ENCODE measurements at places on chromosomes 1 and 21.
A peak's percentile ranks its signal among the peaks of the same experiment; 100 is the strongest.

GRCh38 chr21:34968414-34969333 is 80.4 kb downstream of the RUNX1 start:
- no peak for DNase-seq

DNA sequence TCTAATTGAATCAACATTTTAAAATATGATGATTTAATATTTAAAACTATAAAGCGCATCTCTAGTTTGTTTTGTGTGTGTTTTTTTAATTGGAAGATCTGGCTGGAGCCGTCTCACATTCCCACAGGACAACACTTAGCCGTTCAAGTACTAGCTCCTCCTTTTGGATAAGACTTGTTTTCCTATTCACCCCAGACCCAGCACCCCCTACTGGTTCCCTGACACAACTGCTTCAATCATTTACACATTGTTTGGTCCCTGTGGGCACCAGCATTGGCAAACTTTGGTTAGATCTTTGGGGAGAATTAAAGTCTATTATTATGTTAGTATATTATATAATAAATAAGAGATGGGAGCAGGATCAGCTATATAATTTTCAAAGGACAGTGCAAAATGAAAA is 34.5 kb downstream of the TYW3 start:
- peak; percentile 33 for DNase-seq

GRCh38 chr1:246106342-246106763 is 400.7 kb downstream of the SMYD3 start:
- no peak for DNase-seq

- DNase-seq = peak; percentile 55
Measured at GRCh38 chr1:8031176-8031785, 5.2 kb upstream of the ERRFI1 start.

DNA sequence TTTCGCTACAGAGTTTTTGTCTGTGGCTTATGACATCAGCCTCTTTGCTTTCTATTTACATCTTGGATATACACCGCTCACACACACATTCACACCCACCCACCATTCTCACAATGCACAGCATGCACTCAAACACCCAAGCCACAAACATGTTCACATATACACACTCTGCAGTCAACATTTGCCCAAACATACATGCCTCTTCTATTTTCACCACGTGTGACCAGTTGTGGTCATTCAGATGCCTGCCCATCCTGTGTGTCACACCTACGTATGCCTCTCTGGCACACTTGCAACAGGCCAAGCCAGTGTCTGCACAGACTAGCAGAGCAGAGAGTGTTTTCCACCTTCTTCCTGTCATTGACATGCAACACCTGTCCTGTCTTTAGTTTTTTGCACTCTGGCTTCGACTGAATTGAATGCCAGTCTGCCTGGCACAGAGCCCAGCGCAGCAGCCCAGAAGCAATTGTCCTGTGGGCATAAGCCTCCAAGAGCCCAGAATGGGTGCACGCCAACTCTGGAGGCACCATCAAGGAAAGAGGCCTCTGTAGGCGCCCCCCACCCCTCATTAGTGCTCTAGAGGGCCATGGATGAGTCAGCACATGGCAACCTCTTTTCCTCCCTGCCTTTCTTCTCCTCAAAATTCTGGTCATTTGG is 37.7 kb upstream of the LRRN2 start:
- peak; percentile 43 for DNase-seq

GRCh38 chr1:160207771-160208556 is 2.8 kb downstream of the PEA15 start:
- DNase-seq = no peak

GRCh38 chr1:67571901-67572593 is 113.0 kb upstream of the GADD45A start:
- DNase-seq = no peak

DNA sequence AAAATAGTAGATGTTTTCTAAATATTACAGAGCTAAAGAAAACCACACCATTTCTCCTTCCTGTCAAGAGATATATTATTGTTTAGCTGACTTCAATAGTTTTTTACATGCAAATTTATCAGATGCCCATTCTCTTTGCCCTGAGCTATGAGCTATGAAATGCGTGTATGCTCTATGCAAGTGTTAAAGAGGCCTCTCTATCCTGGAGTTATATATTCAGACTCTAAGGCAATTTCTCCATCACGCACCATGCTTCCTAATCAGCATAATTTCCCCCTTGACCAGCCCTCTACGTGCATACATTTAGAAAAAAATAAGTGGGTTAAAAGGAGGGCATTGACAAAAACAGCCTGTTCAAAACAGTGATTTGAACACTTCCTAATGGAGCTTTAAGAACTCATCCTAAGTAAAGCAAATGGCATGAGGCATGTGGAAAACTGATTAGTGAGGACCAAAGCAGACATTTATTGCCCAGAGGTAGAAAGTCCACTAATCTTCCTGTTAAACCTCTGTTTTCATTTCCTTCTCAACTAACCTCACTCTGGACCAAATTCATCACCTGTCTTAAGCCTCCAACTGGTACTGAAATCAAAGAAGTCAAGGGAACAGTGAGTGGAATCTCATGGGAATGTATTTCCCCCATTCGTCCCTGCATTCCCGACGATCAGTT is 565.8 kb upstream of the PKN2 start:
- DNase-seq = no peak

DNA sequence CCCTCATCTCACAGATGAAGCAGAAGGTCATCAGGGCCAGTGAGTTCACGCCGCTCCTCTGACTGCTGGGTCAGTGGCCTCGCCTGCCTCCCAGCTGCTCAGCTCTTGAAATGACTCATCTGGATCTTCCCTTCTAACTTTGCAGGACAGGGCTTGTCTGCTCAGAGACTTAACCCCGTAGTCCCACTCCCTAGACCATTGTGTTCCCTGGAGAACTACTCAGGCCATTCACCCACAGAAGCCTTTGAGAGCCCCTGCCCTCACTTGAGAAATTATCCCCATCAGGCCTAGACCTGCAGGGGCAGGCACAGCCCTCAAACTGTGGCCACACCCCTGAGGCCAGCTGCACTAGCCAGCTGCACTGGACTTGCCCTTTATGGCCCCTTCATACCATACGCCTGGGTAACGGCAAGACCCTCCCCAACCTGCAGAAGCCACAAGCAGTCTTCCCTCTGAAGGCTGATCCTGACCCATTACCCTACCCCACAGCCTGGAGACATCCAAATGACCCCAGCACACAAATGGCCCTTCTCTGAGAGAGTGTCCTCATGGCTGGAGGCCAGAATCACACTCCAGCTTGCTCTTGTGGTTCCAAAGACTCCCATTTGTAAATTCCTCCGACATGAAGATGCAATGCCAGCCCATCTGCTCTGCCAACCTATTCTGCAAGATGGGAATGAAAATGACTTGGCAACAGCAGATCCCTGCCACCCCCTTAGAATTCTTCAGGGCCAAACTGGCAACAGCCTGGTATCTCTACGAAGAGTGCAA is 33.2 kb downstream of the RCSD1 start:
- peak; percentile 99 for DNase-seq

GRCh38 chr1:94514095-94514727 is 27.3 kb downstream of the F3 start:
- peak; percentile 53 for DNase-seq

DNA sequence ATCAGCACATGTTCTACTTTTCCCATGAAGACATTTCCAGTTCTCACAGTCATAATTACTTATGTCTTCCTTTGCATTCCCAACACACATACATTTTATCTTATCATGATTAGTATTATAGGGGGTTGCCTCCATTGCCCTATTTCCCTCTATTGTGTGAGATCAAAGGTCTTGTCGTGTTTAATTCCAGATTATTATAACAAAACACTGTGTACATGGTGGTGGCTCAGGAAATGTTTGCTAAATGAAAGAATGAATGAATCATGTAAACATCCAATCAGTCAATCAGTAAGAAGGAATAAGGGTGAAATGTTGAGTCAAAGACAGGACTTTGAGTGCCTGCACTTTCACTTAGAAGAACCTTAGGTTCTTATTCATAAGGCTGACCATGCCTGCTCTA is 376.0 kb downstream of the SMYD3 start:
- no peak for DNase-seq

- no peak for DNase-seq
Measured at GRCh38 chr1:211518330-211519289, 26.6 kb upstream of the RD3 start.
